ENCODE measurements at places on chromosomes 12 and 14.

- no peak for DNase-seq
Observed at GRCh38 chr14:36647417-36647823, 14.2 kb upstream of the PAX9 start.

DNA sequence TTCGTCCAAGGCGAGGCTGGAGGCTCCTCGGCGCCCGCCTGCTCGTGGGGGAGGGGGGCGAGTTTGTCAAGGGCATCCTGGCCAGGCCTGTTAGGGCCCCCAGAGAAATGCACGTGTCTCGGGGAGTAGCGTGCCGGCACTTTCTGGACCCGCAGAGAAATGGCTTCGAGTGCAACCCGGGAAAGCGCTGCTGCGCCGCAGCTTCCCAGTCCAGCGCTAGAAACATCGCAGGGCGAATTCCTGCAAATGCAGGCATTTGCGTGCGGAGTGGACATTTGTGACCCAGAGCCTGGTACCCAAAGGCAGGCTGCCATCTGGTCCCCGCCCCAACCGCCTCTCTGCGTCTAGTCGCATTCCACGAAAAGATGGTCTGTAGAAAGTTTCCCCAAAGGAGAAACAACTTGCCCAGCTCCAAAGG lies 756 bp downstream of the LGR5 start:
- DNase-seq, result no peak

GRCh38 chr14:96747006-96747405 lies 50.2 kb upstream of the VRK1 start:
- no peak for DNase-seq

GRCh38 chr14:53408175-53408879 lies 255.2 kb upstream of the DDHD1 start:
- no peak for DNase-seq
